Activated T-helper 1 cell treated with anti-CD3 and anti-CD28 coated beads, Interleukin-2, amount 50 U/mL, for 16 hours (primary cell): ENCODE measurements at places on chromosomes 7 and 10.

DNA sequence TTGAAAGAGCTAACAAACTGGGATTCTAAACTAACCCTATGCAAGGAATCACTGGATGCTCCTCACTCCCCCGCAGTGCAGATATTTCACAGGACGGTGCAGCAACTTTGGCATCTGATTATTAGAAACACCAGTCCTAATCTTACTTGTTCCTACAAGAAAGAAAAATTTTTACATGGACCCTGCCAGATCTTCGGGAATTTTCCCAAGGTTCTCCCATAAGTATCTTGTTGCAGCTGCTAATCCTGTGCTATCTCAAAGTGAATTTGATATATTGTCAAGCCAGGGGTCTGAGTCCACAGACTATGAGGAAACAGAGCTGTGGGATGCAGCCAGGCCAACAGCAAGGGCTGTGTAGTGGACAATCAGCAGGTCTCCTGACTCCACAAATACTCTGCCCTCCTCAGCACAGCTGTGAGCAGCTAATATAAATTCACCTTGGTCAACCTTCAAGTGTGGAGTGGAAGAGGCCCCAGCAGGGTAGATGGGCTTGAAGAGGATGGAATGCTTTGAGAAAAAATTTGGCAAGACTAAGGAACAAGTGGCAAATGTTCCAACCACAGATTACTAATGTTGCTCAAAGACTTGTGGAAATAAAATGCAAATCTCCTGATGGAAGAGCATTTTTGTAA, 25.6 kb downstream of the VSTM4 start:
- no peak for DNase-seq

GRCh38 chr7:72286519-72286918, 125.6 kb downstream of the CALN1 start:
- no peak for DNase-seq

DNA sequence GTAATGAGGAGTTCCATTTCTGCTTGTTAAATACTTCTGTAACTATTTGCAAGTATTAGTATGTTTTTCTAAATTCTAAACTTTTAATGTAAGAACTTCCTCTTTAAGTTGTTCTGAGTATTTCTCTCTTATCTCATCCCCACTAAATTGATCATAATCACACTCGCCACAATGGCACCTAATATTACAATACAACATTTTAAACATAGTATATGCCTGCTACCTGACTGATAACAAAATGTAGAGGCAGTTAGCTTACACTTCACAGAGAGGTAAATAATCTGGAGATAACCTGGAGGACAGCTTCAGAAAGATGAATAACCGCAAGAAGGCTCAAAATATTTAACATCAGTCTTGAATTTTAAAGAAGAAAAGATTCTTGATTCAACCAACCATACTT, 48.6 kb downstream of the HIBADH start:
- no peak for DNase-seq

GRCh38 chr7:18995270-18995671, 122.2 kb downstream of the TWIST1 start:
- DNase-seq: no peak

DNA sequence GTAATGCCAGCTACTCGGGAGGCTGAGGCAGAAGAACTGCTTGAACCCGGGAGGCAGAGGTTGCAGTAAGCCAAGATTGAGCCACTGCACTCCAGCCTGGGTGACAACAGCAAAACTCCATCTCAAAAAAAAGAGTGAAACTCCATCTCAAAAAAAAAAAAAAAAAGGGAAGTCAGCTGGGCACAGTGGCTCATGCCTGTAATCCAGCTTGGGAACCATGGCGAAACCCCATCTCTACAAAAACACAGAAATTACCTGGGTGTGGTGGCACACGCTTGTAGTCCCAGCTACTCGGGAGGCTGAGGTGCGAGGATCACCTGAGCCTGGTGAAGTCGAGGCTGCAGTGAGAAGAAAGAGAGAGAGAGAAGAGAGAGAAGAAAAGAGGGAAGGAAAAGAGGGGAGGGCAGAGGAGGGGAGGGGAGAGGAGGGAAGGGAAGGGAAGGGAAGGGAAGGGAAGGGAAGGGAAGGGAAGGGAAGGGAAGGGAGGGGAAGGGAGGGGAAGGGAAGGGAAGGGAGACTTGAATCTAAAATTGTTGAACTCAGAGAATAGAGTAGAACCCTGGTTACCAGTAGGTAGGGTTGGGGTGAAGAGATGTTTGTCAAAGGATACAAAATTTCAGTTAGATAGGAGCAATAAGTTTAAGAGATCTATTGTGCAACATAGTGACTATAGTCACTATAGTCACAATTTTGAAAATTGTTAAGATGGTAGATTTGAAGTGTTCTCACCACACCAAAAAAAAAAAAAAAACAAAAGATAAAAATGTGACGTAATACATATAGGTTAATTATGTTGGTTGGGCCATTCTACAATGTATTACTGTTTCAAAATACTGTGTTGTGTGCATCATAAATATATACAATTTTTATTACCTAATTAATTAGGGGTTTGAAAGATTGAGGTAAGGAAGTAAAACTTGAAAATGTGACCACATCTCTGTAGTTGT, 2.5 kb downstream of the SLC16A9 start:
- no peak for DNase-seq

- no peak for DNase-seq
These were observed 3.5 kb upstream of the TCAF1 start for GRCh38 chr7:143905509-143905908.

- DNase-seq: no peak
These were observed 115.3 kb downstream of the PIP4K2A start for GRCh38 chr10:22599048-22599561.

DNA sequence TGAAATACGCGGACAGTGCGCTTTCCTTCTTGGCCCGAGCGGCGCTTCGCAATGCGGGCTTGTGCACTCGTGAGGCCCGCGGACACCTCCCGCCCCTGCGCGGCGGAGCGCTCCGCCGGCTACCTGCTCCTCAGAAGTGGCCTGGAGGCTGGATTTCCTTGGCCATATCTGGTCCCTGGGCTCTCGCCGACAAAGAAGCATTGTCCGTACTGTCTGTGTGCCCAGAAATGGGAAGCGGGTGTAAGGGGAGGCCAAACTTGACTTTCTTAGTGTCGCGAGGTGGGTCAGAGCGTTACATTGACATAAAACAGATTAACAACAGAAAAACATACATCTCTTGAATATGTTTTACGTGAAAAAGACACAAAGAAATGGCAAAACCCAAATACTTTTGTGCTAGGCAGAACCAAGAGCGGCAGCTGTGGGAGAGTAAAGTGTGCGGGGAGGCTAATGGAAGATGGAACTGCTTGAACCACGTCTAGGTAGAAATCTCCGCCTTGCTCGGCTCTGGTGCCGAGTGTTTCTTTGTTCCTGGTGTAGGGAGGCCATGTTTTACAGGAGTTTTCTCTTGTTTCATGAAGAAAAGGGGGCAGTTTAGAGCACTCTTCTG, 1.4 kb downstream of the LANCL2 start:
- DNase-seq: no peak

- DNase-seq: no peak
These were observed 2.1 kb downstream of the SNX10 start for GRCh38 chr7:26293569-26294308.

- DNase-seq: no peak
These were observed 80.6 kb upstream of the NAMPT start for GRCh38 chr7:106365252-106366005.

DNA sequence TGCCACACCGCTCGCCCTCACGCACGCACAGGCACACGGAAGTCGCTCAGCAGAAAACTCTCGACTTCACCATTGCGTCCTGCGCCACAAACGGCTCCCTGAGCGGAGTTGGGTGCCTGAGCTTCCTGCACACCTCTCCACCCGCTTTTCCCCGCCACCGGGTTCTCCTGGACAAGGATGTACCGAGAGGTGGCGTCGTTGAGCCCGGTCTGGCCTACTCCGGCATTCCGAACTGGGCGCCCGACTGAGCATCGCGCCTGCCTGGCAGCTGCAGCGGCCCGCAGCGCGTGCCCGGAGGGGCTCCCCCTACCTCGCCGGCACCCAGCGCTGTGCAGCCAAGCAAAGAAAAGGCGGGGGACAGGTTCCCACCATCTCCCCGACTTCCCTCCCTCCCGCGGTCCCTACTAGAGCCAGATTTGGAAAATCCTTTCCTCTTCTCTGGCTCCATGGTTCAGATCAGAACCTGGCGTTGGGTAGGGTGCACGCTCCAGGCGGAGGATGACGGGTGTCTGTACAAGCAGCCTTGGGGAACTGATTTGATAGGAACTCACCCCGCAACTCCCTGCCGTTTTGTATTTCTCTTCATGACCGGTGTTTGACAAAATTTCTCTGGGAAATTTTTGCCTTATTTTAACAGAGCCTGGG, 1.7 kb downstream of the SORCS3 start:
- no peak for DNase-seq
